Activated naive CD8-positive, alpha-beta T cell treated with anti-CD3 and anti-CD28 coated beads, Interleukin-2, amount 50 U/mL, for 16 hours (primary cell): ENCODE measurements at places on chromosomes 7 and 10.

GRCh38 chr10:129465796-129466702, 992 bp upstream of the MGMT start:
- no peak for DNase-seq

GRCh38 chr7:142881586-142882337, 3.8 kb downstream of the TRPV6 start:
- no peak for DNase-seq

DNA sequence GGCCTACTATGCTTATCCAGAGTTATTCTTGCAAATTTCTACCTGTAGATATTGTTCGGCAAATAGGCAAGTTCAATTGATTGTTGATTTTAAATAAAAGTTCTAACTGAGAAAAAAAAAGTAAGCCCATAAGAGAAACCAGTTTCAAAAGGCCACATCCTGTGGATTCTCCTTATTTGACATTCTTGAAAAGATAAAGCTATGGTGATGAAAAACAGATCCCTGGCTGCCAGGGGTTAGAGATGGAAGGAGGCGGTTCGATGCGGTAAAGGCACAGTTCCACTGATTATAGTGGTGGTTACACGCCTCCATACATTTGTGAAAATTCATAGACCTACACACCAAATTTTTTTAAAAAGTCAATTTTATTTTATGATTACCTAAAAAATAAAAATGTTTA, 347.8 kb downstream of the KCNMA1 start:
- DNase-seq = no peak

DNA sequence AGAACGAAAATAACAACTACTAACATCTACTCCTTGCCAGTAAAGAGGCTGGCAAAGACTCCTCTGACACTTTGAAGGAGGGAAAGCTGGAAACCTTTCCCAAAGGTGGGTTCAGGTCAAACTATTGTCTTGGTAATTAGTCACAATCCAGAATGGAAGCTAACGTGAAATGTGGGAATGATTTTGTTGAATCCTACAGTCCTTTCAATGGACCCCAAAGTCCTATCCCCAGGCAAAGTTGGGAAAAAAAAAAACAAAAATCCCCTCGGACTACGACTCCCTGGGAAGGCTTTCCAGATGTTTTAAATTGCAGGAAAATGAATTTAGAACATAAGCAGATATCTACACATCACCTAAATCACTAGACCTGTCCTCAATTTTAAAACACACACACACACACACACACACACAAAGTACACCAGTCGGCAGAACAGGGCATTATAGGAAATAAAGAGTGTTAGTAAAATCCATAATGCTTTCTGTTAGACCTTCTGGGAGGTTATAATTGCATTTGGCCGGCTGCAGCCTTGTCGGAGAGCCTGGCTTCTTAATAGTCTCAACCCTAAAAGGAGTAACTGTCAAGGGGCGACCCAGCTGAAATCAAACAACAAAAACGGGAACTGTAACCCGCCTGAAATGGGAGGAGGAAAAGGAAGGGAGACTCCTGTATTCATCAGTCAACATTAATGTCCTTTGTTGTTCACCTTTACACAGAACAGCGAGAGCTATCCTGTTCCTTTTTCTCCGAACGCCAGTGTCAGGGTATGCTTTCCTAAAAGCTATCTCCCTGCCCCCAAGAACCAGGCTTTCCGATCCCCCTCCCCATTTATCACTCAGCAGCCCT, 1.5 kb downstream of the DOCK4 start:
- no peak for DNase-seq

DNA sequence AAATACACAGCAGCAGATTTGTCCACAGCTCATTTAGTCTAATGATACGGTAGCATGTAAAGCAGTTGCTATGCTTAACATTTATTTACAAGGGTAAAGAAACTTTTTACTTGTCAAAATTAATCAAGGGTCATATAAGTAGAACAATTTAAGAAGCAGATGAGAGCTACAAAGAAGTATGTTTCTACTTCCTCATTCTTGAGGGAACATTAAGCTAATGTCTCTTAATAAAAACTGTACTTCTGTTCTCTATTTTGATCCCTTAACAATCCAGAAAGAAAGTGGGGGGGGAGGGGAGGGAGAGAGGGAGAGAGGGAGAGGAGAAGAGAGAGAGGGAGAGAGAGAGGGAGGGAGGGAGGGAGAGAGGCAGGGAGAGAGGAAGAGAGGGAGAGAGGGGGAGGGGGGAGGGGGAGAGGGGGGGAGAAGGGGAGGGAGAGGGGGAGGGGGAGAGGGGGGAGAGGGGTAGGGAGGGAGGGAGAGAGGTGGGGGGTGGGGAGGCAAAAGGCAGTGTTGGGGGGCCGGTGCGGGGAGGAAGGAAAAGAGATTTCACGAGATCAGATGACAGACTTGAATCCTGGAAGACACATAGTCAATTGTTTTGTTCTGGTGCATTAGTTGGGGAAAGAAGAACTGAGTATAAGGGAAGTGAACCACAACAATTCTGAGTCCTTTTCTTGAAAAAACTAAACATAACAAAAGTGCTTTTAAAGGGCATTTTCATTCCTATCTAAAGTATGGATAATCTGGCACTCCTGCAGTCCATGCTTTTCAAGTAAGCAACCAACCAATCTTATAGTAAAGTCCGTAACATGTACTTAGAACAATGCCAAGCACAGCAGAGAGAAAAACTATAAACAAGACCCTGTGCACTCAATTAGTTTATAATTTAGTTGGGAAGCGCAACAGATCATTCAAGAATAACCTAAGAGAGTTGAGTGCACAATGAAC, 128.0 kb downstream of the USP6NL start:
- no peak for DNase-seq

GRCh38 chr7:124840435-124840834, 74.8 kb upstream of the GPR37 start:
- no peak for DNase-seq

DNA sequence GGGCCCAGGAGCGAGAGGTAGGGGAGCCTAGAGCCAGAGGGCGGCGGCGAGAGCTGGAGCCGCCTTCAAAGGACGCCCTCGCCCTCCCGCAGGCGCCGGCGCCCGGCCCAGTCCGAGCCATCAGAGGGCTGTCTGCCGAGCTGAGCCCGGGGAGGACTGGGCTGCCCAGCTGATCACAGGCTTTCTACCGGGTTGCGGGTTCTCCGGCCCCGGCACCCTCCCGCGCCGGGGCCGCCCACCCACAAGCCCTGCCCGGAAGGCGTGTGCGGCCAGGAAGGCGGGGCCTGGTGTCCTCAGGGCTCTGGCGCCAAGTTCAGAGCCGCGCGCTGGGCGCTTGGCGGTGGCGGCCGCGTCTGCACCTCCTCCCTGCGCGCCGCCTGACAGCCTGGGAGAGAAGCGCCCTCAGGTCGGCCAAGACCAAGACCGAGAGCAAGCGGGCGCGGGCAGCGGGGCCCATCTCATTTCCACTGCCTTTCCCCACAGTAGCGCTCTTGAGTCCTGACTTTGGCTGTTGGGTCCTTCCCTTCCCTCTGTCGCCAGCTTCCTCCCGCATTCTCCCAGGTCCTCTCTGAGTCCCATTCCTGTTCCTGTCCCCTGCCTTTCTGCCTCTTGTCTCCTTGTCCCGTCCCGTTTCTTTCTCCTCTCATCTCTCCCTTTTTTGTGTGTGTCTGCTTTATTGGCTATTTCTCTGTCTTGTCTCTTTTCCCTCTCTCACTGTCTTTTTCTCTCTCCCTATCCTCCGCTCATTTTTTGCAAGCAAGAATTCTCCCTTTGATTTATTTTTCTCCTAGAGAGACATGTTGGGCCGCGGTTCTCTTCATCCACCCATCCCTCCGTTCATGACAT, 60.6 kb upstream of the MSMB start:
- DNase-seq = no peak

GRCh38 chr7:90605055-90605454, 8.9 kb downstream of the CDK14 start:
- no peak for DNase-seq

DNA sequence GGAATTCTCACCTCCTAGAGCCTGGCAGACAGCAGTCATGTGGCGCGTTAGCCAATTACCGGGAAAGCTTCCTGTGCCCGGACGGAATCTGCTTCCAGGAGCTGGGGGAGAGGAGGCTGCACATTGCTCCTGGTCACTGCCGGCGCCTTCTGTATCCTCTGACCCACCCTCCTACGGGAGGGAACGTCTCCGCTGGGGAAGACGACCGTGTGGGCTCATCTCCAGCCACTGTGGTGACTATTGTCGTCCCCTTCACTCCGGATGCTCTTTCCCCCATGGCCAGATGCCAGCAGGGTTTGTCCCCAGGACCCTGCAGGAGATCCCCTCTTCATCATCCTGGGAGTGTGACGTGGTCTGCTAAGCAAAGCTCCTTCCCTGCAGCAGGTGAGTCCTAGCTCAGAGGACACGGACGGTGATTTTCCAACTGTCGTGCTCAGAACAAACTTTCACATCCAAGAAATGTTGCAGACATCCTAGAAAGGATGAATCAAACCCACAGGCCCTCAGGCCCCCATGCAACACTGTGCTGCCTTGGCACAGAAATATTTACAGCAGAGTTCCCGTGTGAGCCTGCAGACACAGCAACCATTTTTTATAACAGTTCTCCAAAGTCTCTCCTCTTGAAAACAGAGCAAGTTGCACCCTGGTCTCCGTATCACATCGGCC, 29.6 kb upstream of the FAM20C start:
- no peak for DNase-seq

GRCh38 chr10:1620803-1621202, 116.5 kb downstream of the ADARB2 start:
- DNase-seq = no peak

DNA sequence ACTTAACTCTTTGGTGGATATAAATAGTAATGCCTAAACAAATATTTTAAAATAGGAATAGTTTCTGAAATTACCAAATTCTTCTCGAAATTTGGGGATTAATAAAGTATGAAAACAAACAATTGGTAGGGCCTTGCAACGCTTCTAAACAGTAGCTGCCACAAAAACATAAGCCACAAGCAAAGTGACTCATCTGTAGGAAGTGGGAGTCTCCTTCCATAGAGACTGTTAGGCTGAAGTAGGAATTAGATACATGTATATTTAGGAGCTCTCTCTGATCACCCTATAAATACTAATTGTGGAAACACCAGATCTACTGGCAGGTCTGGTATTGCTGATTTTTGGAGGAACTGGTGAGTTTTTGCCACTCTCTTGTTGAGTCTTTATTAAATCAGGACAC, 5.7 kb upstream of the LMOD2 start:
- no peak for DNase-seq

- DNase-seq = no peak
Observed at GRCh38 chr10:119268428-119268827, 61.1 kb downstream of the GRK5 start.

DNA sequence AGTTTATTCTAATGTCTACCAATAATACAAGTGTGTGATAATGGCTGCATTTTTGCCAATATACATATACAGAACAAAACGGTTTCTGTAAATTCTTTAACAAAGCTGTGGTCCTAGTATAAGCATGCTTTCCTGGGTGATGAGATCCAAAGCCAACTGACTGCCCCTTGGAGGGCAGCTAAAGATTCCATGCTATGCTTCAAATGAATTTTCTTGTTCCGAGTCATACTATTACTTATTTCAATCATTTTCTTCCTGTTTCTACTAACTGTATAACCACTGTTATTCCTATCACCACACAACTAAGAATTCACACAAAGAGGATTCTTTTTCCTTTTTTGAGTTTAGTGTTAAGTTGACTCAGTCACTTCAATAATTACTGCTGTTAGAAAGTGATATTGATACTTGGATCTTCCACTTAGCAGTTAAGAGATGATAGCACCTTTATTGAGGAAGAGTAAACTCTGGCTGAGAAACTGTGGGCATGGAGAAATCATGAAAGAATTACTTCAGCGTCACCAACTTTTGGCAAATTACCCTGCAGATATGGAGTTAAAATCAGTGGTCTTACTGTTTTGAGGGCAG, 197.5 kb downstream of the ARL4A start:
- DNase-seq = no peak

GRCh38 chr7:25314731-25315267, 86.5 kb upstream of the NPVF start:
- no peak for DNase-seq

DNA sequence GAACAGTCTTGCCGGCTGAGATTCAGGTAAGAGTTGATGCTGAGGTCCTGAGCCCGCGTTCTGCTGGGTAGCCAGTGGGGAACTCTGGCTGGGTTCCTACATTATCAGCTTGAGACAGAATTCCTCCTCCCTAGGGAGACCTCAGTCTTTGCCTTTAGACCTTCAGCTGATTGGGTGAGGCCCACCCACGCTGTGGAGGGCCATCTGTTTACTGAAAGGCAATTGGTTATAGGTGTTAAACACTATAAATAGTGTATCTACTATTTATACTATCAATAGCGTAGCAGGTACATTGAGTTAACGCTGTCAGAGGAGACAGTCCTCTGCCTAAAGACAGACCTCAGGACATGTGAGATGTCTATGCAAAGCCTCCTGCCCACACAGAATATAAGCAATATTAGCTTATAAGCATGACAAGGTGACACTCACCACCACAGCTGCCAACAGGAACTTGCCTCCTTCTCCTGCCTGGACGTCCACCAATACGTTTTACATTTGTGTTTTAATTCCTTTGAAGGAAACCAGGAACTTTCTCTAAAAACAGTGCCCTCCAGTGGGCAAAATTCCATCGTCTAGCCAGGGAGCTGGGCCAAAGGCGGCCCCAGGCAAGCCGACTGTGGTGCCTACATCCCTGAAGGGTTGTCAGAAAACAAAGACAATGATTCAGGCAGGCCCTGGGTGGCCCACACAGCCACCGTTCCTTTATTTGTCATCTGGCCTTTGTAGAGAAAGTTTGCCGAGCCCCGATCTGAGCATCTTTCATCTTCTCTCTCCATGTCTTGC, 58.8 kb downstream of the INSIG1 start:
- DNase-seq = no peak
